ENCODE measurements at places on chromosomes 4 and X.

DNA sequence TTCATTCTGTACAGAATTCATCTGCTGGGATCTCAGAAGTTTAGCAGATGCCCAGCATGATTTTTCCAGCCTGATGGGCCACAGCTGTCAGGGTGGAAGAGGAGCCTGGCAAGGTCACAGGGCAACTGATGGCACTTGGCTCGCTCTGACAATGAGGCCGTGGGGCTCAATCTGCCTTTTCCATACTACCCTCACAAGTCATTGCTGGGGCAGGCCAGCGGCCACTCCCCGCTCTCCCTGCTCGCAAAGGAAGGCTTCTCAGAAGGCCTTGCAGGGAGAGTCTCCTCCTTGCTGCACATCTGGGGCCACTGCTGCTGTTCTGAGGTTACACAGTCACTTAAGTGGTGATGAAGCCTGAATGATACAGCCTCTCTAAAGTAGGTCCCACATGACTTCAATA, 349.1 kb downstream of the NR3C2 start:
- no peak for DNase-seq

DNA sequence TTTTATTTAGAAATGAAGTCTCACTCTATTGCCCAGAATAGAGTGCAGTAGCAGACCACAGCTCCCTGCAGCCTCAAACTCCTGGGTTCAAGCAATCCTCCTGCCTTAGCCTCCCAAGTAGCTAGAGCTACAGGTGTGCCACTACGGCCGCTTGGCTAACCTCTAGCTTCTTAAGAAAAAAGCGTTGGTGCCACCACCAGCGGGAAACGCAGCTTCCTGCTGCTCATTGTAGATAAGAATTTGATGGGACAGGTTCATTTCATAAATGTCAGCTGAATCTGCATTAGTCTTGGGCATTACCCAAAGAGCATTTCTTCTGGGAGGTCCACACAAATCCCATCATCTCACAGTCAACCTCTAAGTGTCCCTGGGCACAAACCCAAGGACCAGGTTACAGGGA, 33.2 kb upstream of the NAP1L5 start:
- no peak for DNase-seq

GRCh38 chr4:186948361-186949242, 224.9 kb upstream of the FAT1 start:
- DNase-seq, result no peak

- DNase-seq, result no peak
Measured at GRCh38 chr4:1792832-1793495, at the start of gene FGFR3. FGFR3 (plus strand) TSS chr4:1793293; CDS start chr4:1793935, 642 bp downstream.

DNA sequence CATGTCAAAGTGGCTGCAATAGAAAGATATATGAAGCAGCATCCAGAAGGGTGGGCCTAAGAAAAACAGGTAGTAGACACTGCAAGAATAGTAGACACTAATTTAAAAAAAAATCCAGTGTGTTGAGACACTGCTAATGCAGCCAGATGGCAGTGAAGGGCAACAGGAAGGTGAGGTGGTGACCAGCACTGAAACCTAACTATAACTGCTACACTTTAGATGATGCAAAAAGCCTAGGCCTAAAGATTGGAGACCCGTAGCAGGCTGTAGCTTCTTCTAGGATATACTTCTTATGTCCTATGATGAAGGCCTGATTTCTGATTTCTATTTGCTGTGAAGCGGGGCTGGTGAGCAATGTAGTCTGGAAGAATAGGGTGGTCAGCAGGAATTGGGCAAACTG, 38.7 kb upstream of the SH3KBP1 start:
- no peak for DNase-seq

DNA sequence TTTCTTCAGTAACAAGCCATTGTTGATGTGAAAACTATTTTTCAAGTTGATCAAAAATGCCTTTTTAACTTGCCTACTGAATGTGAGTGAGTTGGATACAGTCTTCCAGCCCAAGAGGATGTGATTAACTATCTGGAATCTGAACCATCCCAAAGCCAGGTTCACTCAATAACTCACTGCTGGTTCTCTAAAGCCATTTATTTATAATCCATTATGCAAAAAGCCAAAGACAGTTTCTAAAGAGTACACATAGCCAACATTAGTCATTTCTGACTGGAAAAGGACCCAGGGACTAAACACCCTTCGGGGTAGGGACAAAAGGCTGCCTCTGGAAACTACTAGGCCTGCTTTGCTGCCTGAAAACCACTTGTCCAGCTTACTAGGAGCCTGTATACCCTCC, 109.6 kb downstream of the SHROOM4 start:
- no peak for DNase-seq

GRCh38 chr4:46793036-46793435, 116.0 kb downstream of the COX7B2 start:
- no peak for DNase-seq
